ENCODE measurements at places on chromosomes 5 and 9. TPM values are rescaled to one million over a fixed set of nuclear protein-coding genes. Genes with fewer than 3 reads are reported as not detected.

Gene DEPDC1B
- 3.9 TPM for total RNA-seq

Gene CYSRT1
- total RNA-seq: 1.1 TPM

Gene RANBP3L
- total RNA-seq: not detected

Gene FOXD4L4
- total RNA-seq: 0.43 TPM

Gene CCL27
- not detected for total RNA-seq

Gene TMC1
- 0.79 TPM for total RNA-seq

Gene PRDM9
- not detected for total RNA-seq

Gene BTNL3
- not detected for total RNA-seq

Gene OTULINL
- 27.5 TPM for total RNA-seq

Gene LECT2
- not detected for total RNA-seq

Gene C1QTNF3
- 4.3 TPM for total RNA-seq

Data from placental epithelial cell (primary cell).